ENCODE measurements at places on chromosomes 2 and 18.

DNA sequence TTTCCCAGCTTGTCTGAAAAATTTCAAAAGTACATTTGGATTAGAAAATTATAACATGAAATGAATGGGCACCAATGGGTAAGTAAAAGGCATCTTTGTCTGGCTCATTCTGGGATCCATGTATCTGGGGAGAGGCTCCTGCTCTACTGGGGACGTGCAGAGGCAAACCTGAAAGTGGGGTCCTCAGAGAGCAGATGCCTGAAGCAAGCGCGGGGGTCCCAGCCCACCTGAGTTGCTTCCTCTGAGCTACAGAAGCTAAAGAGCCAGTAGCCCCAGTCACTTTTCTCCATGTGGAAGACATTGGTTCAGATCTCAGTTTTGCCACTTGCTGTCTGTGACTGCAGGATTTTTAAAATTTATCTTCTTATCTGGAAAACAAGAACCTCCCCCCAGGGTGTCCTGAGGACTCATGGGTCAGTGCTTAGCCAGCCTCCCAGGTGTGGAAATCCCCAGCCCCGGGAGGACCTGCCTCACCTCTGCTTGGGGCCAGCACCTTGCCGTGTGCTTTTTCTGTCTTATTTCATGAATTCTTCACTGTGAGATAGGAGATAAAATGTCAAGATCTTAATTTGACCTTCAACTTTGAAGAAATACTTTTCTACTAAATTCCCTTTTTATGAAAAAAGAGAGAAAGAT, 25.1 kb upstream of the ODC1 start:
- DNase-seq, result no peak

DNA sequence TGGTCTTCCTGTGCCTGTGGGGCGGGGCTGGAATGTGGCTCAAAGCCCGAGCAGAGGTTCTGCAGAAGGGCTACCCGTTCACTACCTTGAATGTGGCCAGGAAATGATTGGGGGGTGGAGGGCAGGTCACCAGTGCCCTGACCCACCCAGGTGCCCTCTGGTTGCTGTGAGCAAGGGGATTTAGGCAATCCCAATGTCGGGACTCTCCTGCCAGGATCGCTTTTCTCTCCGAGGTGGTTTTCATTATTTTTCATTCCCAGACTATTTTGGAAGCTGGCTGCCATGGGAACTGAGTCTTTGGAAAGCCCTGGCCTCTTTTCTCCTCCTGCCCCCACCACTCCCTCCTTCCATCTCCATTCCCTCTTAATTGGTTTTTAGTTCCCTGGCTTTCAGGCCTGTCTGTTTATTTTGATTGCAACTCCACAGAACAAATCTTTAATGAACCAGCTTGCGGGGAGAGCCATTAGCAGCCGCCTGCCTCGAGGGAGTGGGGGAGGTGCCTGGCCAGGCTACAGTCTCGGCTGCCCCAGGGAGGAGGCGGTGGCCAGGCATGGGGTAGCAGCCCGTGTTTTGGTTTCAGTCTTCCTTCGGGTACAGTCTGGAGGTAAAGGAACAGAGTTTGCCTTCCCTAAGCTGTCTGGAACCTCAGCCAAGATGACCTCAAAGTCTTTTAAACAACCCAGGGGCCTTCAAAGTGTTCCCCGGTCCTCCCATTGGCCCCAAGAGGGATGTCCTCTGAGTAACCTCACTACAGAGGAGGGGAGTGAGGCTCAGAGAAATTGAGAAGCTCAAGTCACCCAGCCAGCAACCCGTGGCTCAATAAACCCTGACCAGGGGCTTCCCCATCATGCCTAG, 114.4 kb upstream of the HAAO start:
- peak; percentile 55 for DNase-seq

DNA sequence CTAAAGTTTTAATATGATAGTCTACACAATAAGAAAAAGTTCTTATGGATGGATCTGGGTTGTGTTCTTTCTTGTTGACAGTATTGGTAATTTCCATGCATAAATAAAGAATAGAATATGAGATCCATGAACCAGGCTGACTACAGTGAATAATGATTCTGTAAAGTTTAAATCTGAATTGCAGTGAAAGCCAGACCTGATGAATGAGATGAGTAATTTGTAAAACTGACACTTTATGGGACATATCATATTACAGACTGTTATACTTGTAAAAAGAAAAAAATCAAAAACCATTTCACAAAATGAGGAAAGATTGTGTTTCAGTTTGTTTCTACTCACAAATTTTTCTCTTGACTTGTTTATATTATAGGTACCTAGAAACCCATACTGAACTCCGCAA, 164.9 kb upstream of the SCN7A start:
- no peak for DNase-seq

DNA sequence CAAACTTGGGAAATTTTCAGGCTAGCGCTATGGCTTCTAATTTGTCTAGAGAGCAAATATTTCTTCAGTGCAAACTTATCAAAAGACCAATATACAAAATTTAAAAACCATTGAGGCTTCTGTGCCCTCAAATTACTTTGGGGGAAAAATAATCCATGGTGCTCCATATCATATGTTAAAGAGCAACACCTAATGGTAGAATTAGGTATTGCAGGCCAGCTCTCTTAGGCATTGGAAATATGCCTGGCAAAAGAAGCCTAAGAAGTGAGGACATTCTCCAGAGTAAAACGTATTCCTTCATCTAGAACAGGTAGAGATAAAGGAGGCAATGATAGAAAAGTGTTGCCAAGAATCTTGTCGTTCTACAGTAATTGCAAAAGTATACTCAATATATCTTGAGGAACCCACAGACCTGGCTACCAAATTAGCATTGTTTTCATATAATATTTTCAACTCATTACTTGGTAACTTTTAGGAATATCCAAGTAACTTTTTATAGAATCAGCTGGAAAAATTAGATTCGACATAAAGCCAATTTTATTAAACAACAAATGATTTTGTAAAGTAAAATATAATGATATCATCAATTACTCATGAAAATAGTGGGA, 401.1 kb downstream of the BCL11A start:
- DNase-seq, result no peak

- peak; percentile 84 for DNase-seq
These were observed 41.2 kb upstream of the DAPL1 start for GRCh38 chr2:158753641-158754611.

DNA sequence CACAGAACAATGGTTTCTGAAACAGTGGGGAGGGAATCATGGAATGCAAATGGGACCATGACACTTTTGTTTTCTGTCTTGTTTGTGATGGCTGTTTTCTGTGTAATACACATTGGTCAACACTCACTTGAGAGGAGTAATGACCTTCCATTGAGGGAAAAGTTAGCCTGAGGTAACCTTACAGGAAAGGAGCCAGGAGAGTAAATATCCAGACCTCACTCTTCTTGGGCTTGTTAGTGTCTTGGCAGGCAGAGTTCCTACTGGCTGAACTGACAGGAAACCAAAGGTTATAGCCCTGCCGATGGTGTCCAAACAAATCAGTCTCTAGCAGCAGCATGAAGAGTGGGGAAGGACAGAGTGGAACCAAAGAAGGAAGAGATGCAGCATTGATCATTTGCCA, 17.2 kb upstream of the RPRM start:
- no peak for DNase-seq

- no peak for DNase-seq
These were observed 184.2 kb downstream of the RND3 start for GRCh38 chr2:150303281-150303680.

- no peak for DNase-seq
These were observed 115.7 kb downstream of the CMPK2 start for GRCh38 chr2:6749962-6750361.

DNA sequence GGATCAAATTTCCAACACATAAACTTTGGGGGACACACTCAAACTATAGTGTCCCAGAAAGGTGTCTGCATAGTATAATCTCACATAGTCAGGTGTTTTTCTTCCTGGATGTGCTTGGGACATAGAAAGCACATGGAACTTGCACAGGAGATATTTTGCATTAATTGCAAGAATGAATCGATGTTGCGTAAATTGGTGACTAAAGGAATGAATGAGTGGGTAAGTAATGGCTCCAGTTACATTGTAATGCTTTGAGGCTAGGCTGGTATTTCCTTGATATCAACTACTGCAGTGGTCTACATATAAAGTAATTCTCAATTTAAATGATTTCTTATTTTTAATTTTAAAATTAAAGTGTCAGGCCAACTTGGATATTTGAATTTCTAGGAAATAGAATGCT, 53.4 kb downstream of the SH3RF3 start:
- DNase-seq, result no peak

GRCh38 chr2:73237168-73237567, 3.1 kb downstream of the CCT7 start:
- no peak for DNase-seq

- DNase-seq, result no peak
These were observed 3.6 kb upstream of the KCNJ13 start for GRCh38 chr2:232779934-232780333.

- DNase-seq, result no peak
These were observed 73.8 kb downstream of the RTP5 start for GRCh38 chr2:241943209-241943850.

Measured in midbrain (tissue), 1 donor.